AML-193 (cell line): ENCODE measurements at places on chromosomes 4 and X.

DNA sequence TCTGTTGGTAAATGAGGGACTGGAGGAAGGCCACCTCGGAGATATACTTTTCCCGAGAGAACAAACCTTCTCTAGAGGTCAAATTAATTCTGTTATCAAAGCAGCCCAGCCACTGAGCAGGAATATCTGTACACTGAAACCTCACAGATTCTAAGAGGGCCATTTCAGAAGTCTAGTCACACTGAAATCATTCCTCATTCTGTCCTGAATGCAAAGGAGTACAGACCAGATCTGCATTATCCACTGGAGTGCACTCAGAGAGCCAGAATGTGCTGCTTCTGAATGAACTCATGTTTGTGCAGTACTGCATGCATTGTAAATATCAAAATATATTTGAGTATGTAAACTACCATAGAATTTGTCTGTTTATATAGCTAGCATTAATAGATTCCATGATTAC is 278.3 kb upstream of the FSTL5 start:
- DNase-seq = no peak

- no peak for DNase-seq
Observed at GRCh38 chrX:68761086-68761485, 67.7 kb upstream of the EFNB1 start.

- no peak for DNase-seq
Observed at GRCh38 chr4:16846540-16847117, 51.8 kb downstream of the LDB2 start.

GRCh38 chr4:85381968-85382367 is 93.0 kb upstream of the ARHGAP24 start:
- DNase-seq = no peak

GRCh38 chr4:101417046-101417445 is 69.7 kb upstream of the PPP3CA start:
- DNase-seq = no peak

GRCh38 chr4:140149846-140150635 is 3.9 kb downstream of the MAML3 start:
- peak; percentile 40 for DNase-seq

GRCh38 chr4:128385683-128386304 is 98.2 kb upstream of the PGRMC2 start:
- DNase-seq = no peak

GRCh38 chr4:179817317-179817716 is 2375.1 kb upstream of the AGA start:
- no peak for DNase-seq

GRCh38 chr4:94680176-94680862 is 77.4 kb upstream of the BMPR1B start:
- DNase-seq = no peak

- DNase-seq = no peak
Observed at GRCh38 chr4:152590179-152591031, 54.5 kb upstream of the FBXW7 start.
